ENCODE measurements at places on chromosomes 3 and 15.

- no peak for DNase-seq
Observed at GRCh38 chr3:48018841-48019240, 2.6 kb upstream of the MAP4 start.

DNA sequence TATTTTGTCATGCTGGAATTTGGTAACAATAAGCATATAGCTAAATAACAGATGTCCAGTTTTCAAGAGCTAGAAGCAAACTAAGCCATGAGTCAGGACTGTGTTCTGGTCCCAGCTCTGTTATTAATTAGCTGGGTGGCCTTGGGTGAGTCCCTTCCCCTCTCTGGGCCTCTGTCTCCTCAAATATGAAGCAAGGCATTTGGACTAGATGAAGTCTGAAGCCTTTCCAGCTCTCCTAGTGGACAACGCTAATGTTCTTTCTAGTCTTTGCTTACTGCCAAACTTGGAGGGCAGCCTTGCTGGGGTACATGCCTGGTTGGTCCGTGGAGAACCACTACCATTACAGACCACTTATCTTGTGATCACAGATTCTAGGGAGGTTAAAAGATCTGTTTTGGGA is 127.6 kb downstream of the DUT start:
- DNase-seq = no peak

DNA sequence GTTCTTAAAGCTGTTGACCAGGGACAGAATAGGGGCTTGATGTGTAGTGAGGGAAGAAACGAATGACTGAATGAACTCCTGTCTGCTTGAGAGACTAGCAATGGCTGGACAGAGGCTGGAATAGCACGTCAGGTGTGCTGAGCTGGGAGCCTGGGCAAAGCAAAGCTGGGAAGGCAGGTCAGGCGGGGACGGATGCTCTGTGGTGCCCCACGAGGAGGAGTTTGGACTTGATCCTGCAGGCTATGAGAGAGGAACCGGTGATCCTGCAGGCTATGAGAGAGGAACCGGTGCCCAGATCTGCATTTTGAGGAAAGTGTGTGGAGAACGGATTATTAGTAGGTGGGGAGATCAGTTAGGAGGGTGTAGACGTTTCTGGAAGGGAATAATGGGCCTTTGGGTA is 31.3 kb upstream of the PSTPIP1 start:
- DNase-seq = no peak

DNA sequence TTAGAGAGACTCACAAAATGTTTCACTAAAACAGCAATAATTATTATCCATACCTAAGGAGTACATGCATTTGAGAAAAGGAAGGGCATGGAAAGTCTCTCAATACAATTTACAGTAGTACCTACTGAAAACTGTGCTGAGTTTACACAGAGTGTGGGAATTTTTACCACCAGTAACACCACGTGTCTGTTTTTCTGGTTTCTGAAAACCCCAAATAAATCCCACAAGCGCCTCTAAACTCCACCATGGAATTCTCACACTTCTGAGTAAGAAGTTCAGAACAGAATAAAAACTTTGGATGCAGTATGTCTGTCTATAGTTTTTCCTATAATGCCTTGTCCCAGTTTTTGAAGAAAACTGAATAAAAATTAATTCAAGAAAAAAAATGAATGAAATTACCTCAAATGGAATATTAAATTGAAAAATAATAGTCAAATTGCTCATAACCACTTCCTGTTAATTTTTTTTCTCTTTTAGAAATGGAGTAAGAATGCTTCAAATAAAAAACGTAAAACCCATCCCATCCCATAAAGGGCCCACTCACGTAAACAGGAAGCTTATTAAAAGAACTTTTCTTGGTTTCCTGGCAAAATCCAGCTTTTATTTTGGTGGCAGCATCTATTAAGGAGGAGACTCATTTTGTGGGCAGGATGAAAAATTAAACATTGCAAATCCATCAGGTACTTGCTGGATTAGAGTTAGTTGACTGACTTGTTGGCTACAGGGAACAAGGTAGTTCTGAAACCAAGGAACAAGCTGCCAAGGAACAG is 378.1 kb downstream of the TIGIT start:
- DNase-seq = no peak

GRCh38 chr3:100963041-100963440 is 30.2 kb downstream of the ABI3BP start:
- no peak for DNase-seq

DNA sequence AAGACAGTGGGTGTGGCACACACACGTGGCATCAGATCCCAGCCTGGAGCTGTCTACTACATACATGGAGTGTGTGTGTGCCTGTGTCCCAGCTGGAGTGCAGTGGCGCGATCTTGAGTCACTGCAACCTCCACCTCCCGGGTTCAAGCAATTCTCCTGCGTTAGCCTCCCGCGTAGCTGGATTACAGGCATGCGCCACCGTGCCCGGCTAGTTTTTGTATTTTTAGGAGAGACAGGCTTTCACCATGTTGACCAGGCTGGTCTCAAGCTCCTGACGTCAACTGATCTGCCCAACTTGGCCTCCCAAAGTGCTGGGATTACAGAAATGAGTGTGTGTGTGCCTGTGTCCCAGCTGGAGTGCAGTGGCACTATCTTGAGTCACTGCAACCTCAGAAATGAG is 108.8 kb downstream of the IL12A start:
- no peak for DNase-seq

DNA sequence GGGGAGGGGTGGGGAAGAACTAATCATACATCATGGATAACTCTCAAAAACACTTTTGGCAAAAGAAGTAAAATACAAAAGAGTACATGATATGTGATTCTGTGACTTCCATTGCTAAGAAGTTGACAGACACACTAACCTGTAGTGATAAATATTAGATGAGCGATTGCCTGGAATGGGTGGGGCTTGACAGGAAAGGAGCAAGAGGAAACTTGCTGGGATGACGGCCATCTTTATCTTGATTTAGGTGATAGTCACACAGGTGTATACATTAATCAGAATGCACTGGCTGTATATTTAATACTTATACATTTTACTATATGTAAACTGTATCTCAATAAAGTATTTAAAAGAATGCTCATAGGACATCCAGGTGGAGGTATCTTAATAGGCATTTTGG is 13.1 kb downstream of the PARL start:
- no peak for DNase-seq

DNA sequence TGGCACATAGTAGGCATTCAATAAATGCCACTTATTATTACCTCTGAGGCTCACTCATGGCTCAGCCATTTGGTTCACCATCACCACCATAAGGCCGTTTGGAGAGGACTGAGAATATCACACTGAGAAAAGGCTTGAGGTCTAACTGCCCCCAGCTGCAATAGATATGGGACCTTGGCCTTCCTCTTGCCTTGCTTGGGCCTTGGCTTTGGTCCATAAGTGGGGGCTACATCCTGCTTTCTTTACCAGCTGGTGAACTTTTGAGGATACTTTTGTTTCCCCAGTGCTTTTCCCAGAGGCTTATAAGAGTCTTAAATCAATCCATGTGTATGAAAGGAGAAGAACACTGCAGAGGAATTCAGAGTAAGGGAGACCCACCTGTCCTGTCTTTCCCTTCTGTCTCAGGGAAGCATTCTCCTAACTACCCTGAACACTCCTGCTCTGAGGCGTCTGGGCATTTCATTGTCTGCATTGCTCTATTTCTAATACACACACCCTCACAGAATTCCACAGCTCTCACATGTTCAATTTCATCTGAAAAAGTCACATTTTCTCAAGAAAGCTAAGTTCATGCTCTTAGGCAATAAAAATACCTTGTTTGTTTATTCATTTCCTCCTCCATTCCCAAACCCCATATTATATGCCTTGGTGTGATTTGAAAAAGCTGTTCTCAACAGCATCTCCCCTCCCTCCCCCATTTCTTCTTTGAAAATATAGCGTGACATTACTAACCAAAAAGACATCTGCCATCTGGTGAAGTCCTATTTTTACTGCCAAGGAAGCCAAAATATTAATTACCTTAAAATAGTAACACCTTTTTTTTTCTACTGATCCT is 22.5 kb upstream of the KCNMB2 start:
- no peak for DNase-seq

- DNase-seq = no peak
Observed at GRCh38 chr15:25741256-25741580, 121.9 kb downstream of the ATP10A start.

DNA sequence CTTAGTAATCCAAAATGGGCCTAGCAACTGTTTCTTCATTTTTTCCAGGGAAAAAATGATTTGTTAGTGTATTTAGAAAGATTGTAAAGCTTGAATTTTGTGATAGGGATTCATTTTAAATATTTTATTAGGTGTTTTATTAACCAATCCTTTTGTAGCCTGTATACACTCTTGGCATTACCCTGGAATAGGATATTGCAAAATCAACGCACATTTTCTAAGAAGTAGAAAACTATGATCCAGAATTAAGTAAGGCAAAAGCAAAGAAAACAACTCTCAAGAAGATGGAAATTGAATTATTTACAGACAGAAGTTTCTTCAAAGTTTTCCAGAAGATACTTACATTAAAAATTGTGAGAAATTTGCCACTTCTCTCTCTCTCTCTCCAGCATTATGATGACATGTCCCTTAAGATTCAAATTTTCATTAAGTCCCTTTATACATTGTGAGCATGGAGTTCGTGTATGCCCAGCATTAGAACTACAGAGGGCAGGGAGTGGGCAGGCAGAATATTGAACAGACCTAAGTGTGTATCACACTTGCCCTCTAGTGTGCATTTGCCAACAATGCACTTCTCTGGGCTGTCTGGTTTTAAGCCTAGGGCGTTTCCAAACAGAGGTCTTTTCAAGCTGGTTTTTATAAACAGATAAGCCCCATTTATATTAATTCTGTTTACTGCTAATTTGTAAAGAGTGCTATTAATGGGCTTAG is 28.5 kb upstream of the CMSS1 start:
- DNase-seq = peak; percentile 33

DNA sequence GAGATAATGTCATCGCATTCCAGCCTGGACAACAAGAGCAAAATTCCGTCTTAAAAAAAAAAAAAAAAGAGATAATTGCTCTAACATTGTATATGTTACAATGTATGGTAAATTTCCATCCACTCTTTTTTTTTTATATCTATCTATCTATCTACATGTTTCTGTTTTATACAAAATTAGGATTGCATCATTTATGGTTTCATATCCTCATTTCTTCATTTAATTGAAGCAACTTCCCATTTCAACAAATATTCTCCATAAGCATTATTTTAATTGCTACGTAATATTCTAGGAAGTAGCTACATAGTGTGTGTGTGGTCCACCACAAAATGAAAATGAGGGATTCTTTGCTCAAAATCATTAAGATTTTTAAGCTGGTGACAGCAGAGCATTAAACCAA is 18.4 kb downstream of the RBP1 start:
- no peak for DNase-seq

- no peak for DNase-seq
Observed at GRCh38 chr3:193970773-193971206, 165.2 kb upstream of the HES1 start.

- DNase-seq = no peak
Observed at GRCh38 chr3:359672-360071, 163.1 kb downstream of the CHL1 start.

DNA sequence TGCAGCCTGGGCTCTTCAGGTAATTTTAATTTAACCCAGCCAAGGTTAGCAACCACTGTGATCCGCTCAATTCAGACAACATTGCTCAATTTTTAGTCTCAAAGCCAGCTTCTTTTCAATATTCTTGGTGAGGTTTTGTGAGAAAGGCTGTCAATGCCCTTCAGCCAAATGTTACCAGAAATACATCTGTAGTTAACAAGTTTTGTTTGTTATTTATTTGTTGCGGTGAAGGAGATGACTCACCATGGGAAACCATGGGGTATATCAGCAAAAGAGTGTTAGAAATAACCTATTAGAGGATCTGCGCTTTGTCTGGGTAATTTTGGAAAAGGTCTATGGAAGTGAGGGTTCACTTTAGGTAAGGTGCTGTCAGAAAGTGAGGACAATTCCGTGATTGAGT is 5.0 kb downstream of the SLC9C1 start:
- DNase-seq = no peak

DNA sequence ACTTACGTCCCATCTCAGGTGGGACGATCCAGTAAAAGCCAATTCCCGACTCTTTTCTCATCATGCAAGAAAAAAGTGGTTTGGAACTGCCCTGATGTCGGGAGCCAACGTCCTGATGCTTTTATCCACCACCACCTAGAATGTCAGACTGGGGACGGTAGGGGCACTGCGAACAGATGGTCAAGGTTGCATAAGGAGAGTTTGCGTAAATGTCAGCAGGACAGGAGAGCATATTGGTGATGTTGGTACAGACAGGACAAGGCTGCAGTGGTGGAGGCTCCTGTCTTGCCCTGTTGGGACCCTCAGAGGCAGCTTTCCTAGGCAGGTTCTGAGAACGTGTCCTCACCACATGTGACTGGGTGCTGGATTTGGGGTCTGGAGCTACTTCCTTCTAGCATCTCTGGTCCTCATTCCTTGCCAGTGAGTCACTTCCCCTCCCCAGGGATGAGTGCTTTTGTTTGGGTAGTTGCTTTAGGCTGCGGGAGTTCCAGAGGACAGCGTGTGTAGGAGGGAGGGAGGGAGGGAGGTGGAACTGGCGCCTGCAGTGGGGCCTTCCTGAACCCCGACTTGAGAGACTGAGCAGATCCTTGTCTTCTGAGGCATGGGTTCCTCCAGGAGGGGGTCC is 21.0 kb downstream of the THSD4 start:
- no peak for DNase-seq

- no peak for DNase-seq
Observed at GRCh38 chr15:40339621-40339945, 1.2 kb downstream of the CCDC9B start.

DNA sequence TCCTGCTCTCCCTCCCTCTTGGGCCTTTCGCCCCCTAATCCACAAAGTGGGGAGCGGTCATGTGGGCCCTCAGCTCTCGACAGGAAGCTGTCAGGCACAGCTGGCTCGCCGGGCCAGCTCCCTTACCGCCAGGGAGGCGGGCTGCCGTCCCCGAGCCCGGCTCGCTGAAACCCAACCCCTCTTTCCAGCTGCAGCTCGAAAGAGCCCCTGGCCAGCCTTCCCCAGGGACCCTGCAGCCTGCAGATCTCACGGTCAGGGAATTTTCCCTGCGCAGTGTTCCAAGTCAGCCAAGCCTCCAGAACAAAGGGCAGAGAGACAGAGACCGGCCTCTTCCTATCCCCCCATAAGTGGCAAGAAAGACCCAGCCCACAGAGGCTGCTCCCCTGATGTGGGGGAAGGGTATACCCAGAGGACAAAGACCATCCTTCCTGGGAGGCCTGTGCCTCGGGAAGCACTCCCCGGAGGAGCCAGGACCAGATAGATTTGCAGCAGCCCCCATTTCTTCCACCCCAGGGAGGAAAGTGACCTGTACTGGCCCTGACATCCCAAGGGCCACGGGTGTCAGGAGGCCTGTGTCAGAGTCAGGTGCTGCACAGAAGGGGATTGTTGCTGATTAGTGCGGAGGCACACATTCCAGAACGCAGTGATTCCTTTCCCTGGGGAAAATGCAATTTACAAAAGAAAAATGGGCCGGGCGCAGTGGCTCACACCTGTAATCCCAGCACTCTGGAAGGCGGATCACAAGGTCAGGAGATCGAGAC is 32.6 kb downstream of the MAGEF1 start:
- no peak for DNase-seq
